ENCODE measurements at places on chromosomes 2 and 18.

DNA sequence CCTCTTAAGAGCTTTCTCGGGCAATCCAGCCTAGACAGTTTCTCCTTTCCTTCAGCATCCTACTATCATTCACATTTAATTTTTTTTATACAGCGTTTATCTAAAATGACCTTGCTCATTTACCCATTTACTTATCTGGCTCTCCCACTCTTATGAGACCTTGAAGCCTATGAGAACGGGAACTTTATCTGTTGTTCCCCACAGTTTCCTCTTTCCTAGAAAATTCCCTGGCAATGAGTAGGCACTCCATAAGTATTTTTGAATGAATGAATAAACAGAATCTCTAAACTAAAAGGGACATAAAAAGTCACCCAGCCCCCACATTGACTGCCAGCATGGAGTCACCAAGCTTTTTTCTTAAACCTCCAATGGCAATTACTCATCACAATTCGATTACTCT is 353.2 kb downstream of the METTL4 start:
- no peak for DNase-seq
- H3K36me3 ChIP-seq, result no peaks in the 10 kb centered on the region
- no peaks in the 10 kb centered on the region for H3K27me3 ChIP-seq
- no peaks in the 10 kb centered on the region for H3K4me1 ChIP-seq
- no peak overlapping the region for H3K4me3 ChIP-seq

GRCh38 chr2:196266855-196267254 is 95.5 kb upstream of the STK17B start:
- H3K4me3 ChIP-seq, result no peak overlapping the region
- H3K27ac ChIP-seq, result no peak overlapping the region
- H3K4me1 ChIP-seq, result peaks cover 3% of the 10 kb centered on the region

- no peak overlapping the region for H3K27ac ChIP-seq
- DNase-seq, result no peak
- H3K27me3 ChIP-seq, result no peaks in the 10 kb centered on the region
- H3K4me1 ChIP-seq, result peaks cover 10% of the 10 kb centered on the region
- H3K4me3 ChIP-seq, result no peak overlapping the region
These were observed 150.9 kb downstream of the SMAD7 start for GRCh38 chr18:48799724-48800315.

DNA sequence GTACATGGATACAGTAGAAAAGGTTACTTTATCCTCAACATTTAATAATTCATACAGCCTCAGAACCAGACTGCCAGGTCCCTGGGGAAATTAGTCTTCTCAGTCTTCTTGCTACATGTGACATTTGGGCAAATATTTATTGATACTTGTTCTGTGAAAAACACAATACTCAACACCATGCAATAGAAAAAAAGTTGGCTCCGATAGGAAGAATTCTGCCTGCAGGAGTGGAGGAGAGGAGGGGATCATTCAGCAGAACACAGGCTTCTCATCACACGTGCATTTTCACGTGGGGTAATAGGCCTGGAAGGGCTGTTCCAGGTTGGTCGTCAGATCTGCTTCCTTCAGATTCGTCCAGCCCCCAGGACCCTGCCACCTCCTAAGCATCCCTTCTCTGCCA is 58.4 kb upstream of the ACKR3 start:
- H3K4me3 ChIP-seq, result no peak overlapping the region
- no peaks in the 10 kb centered on the region for H3K27me3 ChIP-seq
- no peak for DNase-seq
- H3K27ac ChIP-seq, result no peak overlapping the region
- no peaks in the 10 kb centered on the region for H3K36me3 ChIP-seq
- no peaks in the 10 kb centered on the region for H3K4me1 ChIP-seq

DNA sequence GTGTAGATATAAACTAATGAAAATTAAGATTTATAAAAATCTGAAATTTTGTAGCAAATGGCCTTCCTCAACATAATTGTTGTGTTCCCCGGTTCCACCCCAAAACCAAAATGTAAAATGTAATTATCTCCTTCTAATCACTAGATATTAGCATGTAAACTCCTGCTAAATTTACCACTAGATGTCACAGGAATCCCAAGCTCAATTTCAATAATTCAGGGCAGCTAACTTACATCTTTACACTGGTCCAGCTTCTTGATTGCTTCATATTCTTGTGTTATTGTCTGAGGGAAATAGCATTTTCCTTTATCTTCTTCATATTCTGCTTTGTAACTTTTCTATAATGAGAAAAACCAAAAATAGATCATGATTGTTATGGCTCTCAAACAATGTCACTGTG is 42.6 kb downstream of the NEB start:
- H3K4me3 ChIP-seq, result no peak overlapping the region
- DNase-seq, result peak; percentile 6
- no peak overlapping the region for H3K27ac ChIP-seq

DNA sequence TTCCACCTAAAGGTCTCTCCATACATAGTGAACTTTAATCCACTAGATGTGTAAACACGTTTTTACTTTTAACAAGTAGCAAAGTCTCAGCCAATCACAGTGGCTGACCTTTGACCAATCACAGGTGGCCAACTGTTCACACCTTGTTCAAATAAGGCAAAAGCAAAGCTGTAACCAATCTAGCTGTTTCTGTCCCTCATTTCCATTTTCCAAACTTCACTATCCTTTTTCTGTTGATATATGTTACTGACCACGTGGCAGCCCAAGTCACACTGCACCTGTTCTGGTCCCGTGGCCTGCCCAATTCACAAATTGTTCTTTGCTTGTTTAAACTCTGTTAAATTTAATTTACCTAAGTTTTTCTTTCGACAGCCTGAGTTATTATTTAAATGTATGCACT is 393.5 kb upstream of the NETO1 start:
- no peak overlapping the region for H3K4me3 ChIP-seq
- no peaks in the 10 kb centered on the region for H3K36me3 ChIP-seq
- no peaks in the 10 kb centered on the region for H3K4me1 ChIP-seq
- H3K27ac ChIP-seq, result no peak overlapping the region

DNA sequence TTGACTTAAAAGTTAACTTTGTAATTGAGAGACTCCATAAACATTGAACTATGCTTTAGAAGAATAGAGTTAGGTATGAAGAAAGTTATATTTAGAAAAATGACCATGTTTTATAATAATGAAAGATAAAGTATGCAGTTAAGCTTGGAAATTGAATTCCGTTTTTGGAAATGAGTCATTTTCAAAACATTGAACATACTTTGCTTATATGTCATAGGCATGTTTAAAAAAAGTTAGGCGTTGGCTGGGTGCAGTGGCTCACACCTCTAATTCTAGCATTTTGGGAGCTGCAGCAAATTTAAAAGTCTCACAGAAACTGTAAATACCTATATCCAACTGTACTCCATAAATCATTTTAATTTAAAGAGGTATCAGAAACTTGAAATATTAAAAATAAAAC is 607.4 kb downstream of the CBLN2 start:
- H3K4me3 ChIP-seq, result no peak overlapping the region
- H3K27ac ChIP-seq, result no peak overlapping the region
- H3K27me3 ChIP-seq, result no peaks in the 10 kb centered on the region

DNA sequence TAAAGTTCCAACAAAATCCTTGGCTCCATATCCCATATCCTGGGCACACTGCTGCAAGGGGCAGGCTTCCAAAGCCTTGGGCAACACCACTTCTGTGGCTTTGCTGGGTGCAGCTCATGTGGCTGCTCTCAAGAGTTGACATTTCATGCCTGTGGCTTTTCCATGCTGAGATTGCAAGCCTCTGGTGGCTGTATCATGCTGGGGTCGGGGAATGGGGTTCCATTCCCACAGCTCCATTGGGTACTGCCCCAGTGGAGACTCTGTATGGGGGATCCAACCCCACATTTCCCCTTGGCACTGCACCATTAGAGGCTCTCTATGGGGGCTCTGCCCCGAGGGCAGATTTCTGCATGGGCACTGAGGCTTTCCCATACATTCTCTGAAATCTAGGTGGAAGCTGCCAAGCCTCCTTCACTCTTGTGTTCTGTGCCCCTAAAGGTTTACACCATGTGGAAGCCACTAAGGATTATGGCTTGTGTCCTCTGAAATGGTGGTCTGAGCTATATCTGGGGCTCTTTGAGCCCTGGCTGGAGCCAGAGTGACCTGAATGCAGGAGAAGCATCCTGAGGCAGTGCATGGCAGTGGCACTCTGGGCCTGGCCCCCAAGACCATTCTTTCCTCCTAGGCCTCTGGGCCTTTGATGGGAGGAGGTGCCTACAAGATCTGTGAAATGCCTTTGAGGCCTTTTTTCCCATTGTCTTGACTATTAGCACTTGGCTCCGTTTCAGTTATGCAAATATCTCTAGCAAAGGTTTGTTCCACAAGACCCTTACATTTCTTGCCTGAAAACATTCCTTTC is 107.9 kb downstream of the PTGR3 start:
- H3K27me3 ChIP-seq, result no peaks in the 10 kb centered on the region
- H3K4me1 ChIP-seq, result no peaks in the 10 kb centered on the region
- H3K4me3 ChIP-seq, result no peak overlapping the region
- no peak for DNase-seq

GRCh38 chr2:1814616-1815015 is 70.3 kb upstream of the PXDN start:
- H3K27ac ChIP-seq, result no peak overlapping the region
- no peaks in the 10 kb centered on the region for H3K27me3 ChIP-seq
- H3K4me3 ChIP-seq, result no peak overlapping the region

- no peak overlapping the region for H3K4me3 ChIP-seq
- no peak for DNase-seq
- no peak overlapping the region for H3K27ac ChIP-seq
- H3K27me3 ChIP-seq, result no peaks in the 10 kb centered on the region
These were observed 8.4 kb downstream of the BARD1 start for GRCh38 chr2:214801068-214801467.

DNA sequence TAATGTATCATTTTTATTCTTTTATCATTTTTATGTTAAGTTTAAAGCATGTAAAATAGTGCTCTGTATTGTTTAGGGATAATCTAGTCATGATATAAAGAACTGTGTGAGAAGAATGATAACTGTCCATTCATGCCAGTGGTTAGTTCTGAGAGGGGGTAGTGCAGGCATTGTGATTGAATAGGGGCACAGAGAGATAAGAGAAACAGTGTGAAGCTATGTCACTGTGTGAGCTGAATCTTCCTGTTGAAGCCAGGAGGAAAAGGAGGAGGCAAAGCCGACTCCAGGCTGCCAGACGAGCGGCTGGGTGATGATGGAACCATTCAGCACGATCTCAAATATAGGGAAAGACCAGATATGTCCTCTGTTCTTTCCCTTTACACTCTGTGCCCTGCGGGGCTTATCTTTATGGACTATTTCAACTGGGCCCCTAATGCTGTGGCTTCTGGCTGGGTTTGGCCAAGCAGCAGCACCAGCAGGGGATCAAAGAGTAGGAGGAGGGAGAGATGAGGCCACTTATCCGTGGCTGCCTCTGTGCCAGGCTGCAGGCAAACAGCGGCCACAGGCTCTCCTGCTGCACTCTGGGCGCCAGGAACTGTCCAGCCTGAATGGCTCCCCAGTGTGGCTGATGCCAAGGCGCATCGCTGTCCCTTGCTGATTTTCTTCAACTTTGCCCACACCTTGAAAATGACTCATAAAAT is 128.0 kb downstream of the SPP2 start:
- DNase-seq, result no peak
- peaks cover 2% of the 10 kb centered on the region for H3K27me3 ChIP-seq
- H3K4me3 ChIP-seq, result no peak overlapping the region
- no peaks in the 10 kb centered on the region for H3K36me3 ChIP-seq
- no peak overlapping the region for H3K27ac ChIP-seq
- no peaks in the 10 kb centered on the region for H3K4me1 ChIP-seq

- no peaks in the 10 kb centered on the region for H3K36me3 ChIP-seq
- H3K27ac ChIP-seq, result no peak overlapping the region
- no peak for DNase-seq
- no peaks in the 10 kb centered on the region for H3K4me1 ChIP-seq
- no peak overlapping the region for H3K4me3 ChIP-seq
These were observed 5.9 kb upstream of the CETN1 start for GRCh38 chr18:574149-574860.

DNA sequence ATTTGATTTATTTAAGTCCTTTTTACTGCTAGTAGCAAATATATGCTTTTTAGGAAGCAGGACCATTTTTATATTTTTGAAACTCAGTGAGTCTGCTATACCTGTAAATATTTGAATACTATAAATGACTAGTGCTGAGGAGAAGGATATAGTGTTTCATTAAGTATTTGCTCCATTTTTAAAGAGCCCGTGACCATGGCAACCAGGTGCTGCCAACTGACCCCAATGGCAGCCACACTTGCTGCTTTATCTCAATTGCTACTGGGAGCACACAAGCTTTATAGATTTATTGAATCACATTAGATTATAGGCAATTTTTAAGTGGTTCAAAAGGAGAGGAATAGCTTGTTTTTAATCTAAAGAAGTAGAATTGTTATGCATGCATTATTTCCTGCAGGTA is 142.0 kb downstream of the SCG2 start:
- H3K27me3 ChIP-seq, result no peaks in the 10 kb centered on the region
- H3K4me1 ChIP-seq, result peaks cover 5% of the 10 kb centered on the region

- no peaks in the 10 kb centered on the region for H3K27me3 ChIP-seq
- no peak overlapping the region for H3K4me3 ChIP-seq
- H3K27ac ChIP-seq, result no peak overlapping the region
- H3K36me3 ChIP-seq, result no peaks in the 10 kb centered on the region
- no peak for DNase-seq
These were observed 69.8 kb downstream of the MCFD2 start for GRCh38 chr2:46845542-46846486.

- no peaks in the 10 kb centered on the region for H3K27me3 ChIP-seq
- H3K36me3 ChIP-seq, result no peaks in the 10 kb centered on the region
- no peak overlapping the region for H3K4me3 ChIP-seq
- no peak overlapping the region for H3K27ac ChIP-seq
These were observed 798.5 kb downstream of the SATB2 start for GRCh38 chr2:198659096-198659870.

DNA sequence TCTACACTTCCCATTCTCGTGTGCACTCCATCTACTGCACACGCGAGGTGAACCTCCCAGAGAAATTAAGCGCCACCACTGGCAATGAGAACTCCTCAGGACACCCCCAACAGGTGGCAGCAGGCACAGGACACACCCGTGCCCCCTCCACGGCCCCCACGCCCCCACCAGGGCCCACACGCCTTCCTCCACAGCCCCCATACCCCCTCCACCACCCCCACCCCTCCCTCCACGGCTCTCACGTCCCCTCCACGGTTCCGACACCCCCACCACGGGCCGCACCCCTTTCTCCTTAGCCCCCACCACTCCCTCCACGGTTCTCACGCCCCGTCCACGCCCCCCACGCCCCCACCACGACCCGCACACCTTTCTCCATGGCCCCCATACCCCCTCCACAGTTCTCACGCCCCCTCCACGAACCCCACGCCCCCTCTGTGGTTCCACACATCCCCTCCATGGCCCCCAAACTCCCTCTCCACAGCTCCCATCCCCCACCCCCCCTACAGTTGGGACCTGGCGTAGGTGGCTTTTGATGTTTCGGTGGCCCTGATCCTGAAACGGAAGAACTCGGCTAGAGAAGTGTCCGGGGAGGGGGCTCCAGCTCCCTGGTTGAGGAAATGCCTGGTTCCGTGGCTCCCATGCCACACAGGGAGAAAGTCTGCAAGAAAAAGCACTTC is 110.8 kb downstream of the ZNF516 start:
- no peak overlapping the region for H3K4me3 ChIP-seq
- no peak for DNase-seq
- no peaks in the 10 kb centered on the region for H3K4me1 ChIP-seq
- peaks cover 2% of the 10 kb centered on the region for H3K36me3 ChIP-seq
- no peak overlapping the region for H3K27ac ChIP-seq

GRCh38 chr2:126912201-126912600 is 13.5 kb downstream of the TEX51 start:
- H3K27ac ChIP-seq, result no peak overlapping the region
- H3K4me1 ChIP-seq, result no peaks in the 10 kb centered on the region
- H3K4me3 ChIP-seq, result no peak overlapping the region
- DNase-seq, result no peak
- H3K36me3 ChIP-seq, result no peaks in the 10 kb centered on the region
